ENCODE measurements at places on chromosomes 3 and 15.

GRCh38 chr3:128577711-128578110, 72.9 kb downstream of the RPN1 start:
- DNase-seq = no peak

DNA sequence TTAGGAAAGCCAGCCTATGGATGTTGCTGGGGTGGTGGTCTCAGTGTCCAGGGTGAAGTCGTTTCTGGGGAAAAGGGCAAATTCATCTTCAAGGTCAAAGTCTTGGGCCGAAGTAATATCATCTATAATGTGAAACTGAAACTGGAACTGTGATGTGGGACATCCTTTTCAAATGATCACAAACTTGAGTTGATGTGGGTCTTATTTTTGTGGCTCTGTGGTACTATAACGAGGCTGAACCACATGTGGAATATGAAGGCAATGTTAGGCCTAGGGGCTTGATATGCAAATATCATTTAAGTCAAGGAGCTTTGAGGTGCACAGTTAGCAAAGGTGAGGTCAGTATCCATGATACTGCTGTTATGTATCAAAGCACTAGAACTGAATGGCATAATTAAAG, 1.5 kb upstream of the CD200R1L start:
- peak; percentile 9 for DNase-seq

GRCh38 chr3:141384157-141384556, 15.9 kb downstream of the ZBTB38 start:
- no peak for DNase-seq

- no peak for DNase-seq
Measured at GRCh38 chr15:97992823-97993222, 32.3 kb downstream of the ARRDC4 start.

DNA sequence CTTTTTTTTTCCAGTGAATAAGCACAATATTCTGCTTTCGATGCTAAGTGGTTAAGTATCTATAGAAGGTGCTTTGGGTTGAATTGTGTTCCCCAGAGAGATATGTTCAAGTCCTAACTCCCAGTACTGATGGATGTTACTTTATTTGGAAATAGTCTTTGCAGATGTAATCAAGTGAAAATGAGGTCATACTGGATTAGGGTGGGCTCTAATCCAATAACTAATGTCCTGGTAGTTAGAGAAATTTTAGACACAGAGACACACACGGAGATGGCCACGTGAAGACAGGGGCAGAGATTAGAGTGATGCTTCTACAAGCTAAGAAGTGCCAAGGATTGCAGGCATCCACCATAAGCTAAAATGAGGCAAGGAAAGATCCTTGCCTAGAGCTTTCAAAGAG, 662.3 kb downstream of the NAALADL2 start:
- no peak for DNase-seq

- DNase-seq = peak; percentile 77
Measured at GRCh38 chr3:150495563-150496168, 50.6 kb downstream of the SERP1 start.

DNA sequence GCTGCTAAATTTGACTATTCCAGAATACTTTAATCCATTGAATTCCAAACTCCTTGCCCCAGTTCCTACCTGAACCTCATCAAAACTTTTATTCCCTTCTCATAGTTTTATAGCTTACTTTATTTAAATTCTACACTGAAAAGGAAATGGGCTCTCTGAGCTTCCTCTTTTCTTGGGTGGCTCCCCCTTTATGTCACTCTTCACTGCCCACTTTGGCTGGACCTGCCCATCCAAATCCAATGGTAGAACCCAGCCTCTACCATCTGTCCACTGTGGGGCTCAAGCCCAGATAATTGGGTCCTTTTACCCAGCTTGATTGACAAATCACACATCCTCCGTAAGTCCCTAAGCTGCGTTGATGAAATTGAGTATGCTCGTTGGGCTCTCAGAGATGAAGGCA, 216.5 kb downstream of the BBX start:
- DNase-seq = no peak

- DNase-seq = no peak
Measured at GRCh38 chr3:102176333-102177050, 258.3 kb upstream of the ZPLD1 start.

DNA sequence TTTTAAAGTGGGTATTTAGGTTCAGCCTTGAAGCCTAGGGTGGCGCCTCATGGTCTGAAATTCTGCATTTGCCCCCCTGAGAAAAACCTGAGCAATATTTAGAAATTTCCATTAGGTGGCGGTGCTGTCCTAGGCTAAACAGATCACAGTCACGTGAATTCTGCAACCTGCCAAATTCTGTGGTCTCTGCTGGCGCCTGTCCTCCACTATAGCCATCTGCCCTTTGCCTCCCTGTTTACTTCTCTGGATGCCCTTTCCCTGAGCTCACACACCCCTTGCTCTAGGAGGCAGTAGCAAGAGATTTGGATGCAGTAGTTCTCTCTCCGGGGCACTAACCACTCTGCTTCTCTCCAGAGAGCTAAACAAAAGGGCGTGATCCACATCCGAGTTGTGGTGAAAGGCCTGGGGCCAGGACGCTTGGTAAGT, 9.1 kb downstream of the MRPS11 start:
- DNase-seq = peak; percentile 77

DNA sequence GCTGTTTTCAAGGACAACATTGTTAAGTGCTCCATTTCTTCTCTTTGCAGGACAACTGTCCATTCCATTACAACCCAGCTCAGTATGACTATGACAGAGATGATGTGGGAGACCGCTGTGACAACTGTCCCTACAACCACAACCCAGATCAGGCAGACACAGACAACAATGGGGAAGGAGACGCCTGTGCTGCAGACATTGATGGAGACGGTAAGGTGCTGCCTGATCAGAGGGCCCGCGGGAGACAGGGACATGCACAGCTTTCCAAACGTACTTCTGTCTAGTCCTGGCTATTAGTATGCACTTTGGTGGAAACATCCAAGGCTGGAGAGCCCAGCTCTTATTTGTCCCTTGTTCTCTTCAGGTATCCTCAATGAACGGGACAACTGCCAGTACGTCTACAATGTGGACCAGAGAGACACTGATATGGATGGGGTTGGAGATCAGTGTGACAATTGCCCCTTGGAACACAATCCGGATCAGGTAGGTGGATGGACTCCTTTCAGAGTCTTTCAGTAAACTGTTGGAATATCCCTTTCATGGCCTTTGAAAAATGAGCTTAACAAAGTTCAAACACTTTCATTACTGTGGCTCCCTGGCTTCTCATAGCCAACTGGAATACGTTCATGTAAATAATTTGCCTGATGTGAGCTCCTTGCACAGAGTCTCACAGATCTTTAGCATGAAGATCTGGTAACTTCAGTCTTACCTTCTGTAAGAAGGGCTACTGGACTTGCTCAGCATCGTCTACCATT, 10.4 kb downstream of the THBS1 start:
- no peak for DNase-seq

- DNase-seq = no peak
Measured at GRCh38 chr15:51931638-51932037, 39.9 kb downstream of the LEO1 start.

- no peak for DNase-seq
Measured at GRCh38 chr3:188946351-188947240, 225.2 kb upstream of the TPRG1 start.

- DNase-seq = peak; percentile 56
Measured at GRCh38 chr15:56244811-56245576, 1.3 kb upstream of the RFX7 start.

DNA sequence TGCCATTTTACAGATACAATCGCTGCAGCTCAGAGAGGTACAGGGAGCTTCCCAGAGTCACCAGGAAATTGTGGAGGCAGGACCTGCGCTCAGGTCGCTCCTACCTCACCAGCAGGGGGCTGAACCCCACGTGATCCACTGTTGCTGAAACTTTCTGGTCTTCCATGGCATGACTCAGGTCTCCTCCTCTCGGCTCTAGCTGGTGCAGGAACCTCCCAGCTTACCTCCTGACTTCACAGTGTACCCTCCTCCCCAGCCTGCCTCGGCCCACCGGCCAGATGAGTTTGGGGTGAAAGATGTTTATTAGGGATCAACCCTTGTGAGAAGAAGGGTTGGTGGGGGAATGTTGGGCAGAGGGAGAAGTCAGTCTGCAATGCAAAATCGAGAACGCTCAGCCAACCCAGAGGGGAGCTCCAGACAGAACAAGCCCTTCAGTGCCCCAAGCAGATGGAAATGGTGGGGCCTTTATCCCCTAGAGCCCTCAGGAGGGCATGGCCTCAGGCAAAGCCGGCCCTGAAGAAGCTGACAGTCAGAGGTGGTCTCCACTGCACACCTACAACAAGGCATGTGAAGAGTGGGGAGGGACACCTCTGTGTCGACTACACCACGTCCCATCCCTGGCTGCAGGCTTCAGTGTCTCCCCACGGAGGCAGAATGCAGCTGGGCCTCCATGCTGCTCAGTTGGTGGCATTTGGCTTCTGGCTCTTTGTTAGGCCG, 118.6 kb upstream of the PRR20G start:
- peak; percentile 56 for DNase-seq

- no peak for DNase-seq
Measured at GRCh38 chr15:31305796-31306425, 20.7 kb upstream of the KLF13 start.

- peak; percentile 58 for DNase-seq
Measured at GRCh38 chr3:11784971-11785377, 61.7 kb downstream of the TAMM41 start.

- no peak for DNase-seq
Measured at GRCh38 chr3:114857299-114857701, 289.8 kb downstream of the ZBTB20 start.

DNA sequence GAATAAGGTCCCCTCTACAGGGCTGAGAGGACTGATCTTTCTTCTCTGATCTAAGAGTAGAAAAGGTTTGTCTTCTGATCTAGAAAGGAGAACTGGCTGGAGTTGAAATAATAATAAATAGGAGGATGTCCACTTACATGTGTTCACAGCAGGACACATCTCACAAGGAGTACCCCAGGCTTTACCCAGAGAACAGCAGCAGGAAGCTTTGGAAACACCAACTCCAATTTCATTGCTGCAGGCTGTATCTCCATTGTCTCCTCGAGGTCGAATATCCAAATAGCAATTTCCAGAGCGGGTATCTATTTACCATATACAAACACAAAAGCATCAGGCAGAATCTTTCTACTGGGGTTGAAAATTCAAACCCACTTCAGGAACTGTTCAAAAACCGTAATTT, 136.6 kb downstream of the DUT start:
- DNase-seq = no peak

DNA sequence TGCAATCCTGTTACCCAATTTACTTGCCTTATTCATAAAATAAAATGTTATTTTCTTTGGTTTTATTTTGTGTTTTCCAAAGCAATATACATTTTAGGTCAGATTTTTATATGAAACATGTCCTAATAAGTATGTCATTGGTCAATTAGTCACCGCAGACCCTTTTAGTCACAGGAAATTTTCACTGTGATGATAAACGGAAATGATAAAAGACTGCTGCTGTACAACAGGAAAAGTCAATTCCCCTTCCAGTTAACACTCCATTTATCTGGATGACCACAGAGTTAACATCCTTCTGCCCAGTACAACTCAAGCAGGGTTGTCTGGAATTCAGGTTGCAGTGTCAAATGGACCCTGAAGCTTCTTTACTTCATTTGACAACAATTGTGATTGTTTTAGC, 175.2 kb downstream of the LSAMP start:
- DNase-seq = no peak

- DNase-seq = no peak
Measured at GRCh38 chr3:123341871-123342630, 106.8 kb downstream of the ADCY5 start.

- peak; percentile 9 for DNase-seq
Measured at GRCh38 chr3:123723070-123723469, 138.2 kb upstream of the HACD2 start.

- no peak for DNase-seq
Measured at GRCh38 chr15:91228890-91229289, 128.8 kb downstream of the SV2B start.

DNA sequence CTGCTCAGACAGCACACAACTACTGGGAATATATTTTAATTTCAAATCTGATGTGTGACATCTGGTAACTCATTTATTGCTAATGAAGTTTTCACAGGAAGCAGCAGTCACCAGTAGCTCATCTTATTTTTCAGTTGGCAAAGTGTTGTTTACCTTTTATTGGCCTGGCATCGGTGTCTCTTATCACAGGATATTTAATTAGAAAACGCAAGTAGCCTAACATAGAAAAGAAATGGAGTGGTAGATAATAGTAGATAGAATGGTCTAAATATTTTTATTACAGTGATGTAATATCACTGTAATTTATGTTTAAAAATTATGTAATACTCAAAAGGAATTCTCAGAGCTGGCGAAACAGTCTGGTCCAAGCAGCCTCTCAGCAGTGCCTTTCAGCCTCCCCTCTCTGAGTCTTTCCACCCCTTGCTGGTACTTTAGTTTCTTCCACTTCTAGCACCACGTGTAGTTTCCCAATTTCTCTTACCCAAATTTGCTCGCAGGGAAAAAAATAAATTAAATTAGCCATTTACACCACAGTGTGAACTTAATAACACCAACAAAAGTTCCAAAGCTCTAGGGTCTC, 31.9 kb downstream of the AGTR1 start:
- no peak for DNase-seq

DNA sequence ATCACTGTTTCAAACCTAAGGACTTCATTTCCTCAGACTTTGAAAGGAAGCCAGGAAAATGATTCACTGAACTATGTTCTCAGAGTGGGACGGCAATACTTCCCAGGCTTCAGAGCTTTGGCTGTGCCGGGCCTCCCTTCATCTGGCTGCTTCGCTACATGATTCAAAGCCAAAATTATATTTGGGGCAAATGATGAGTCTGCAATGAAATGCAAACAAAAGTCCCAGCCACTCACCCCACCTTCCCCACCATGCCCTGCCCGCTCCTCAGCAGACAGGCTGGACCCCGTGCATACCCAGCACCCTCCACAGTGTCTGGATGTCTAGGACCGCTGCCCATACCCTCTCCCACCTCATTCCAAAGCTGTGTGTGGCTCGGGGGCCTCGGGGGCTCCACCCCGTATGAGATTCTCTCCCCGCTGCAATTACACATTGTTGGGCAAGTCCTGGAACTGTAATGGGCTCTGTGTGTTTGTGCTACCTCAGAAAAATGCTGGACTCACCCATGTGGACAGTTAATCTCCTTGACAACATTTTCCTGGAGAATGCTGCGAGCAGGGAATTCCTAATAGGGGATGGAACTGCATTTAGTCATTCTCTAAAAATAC, 32.2 kb downstream of the ATP10A start:
- no peak for DNase-seq

- DNase-seq = peak; percentile 29
Measured at GRCh38 chr3:155411500-155412223, 118.2 kb upstream of the STRIT1 start.

DNA sequence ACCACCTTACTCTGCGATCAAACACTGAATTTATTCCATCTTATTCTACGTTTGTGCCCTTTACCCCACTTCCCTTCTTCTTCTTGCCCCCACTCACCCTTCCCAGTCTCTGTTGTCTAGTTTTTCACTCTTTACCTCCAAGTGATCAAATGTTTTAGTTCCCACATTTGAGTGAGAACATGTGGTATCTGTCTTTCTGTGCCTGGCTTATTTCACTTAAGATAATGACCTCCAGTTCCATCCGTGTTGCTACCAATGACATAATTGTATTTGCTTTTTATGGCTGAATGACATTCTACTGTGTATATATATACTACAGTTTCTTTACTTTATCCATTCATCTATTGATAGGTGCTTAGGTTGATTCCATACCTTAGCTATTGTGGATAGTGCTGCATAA, 78.8 kb downstream of the PDCD6IP start:
- no peak for DNase-seq
